Right renal pelvis (tissue), 4 donors: ENCODE measurements at places on chromosomes 16 and 17.

GRCh38 chr16:75263963-75264445 is 12.6 kb upstream of the BCAR1 start:
- DNase-seq: no peak

DNA sequence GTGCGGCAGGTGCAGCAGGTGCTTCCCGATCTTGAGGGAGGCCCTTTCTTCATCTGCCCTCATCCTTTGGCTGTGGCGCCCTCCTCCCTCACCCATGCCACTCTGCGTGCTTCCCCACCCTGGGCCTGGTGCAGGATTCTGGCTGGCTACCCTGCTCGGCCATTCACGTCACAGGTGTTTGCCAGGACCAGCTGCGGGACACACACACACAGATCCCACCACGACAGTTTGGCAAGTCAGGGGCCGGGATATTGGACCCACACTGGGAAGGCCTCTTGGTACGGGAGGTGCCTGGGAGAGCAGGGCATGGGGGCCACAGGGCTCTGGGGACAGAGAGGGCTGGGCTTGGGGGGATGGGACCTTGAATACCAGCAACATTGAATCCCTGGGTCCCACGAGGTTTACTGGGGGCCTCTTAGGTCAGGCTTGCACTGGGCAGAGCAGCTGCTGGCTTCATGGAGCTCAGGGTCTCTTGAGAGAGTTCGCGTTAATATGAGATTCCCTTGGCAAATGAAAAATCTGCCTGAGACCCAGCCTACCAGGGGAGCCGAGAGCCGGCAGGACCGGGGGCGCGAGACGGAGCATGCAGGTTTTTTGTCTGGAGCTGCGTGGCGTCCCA is 15.1 kb downstream of the ADCY7 start:
- DNase-seq: no peak

GRCh38 chr17:45001310-45001709 is 33.2 kb upstream of the C1QL1 start:
- DNase-seq: no peak

DNA sequence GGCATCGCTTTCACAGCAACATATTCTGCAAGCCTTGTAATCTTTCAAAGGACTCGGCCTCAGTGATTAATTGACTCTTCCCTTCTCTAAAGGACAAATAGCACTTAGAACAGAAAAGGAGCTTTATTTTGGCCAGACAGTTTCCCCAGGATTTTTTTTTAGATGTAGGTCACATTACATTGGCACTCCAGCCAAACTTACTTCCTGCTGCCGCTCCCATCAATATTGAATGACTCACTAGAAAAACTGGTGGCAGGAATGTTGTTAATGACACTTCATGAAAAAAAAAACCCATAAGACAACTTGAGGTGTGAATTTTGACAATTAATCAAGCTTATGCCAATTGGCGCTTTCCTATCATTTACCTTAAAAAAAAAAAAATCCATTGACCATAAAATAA is 432.6 kb downstream of the TOX3 start:
- DNase-seq: no peak

GRCh38 chr17:73365301-73365874 is 53.6 kb upstream of the CDC42EP4 start:
- no peak for DNase-seq

- no peak for DNase-seq
Measured at GRCh38 chr16:12087901-12088421, 111.4 kb downstream of the SNX29 start.

GRCh38 chr16:68257906-68258800 is 6.2 kb upstream of the SLC7A6 start:
- DNase-seq: no peak

- DNase-seq: peak; percentile 77
Measured at GRCh38 chr16:70778901-70779309, 22.1 kb downstream of the VAC14 start.

DNA sequence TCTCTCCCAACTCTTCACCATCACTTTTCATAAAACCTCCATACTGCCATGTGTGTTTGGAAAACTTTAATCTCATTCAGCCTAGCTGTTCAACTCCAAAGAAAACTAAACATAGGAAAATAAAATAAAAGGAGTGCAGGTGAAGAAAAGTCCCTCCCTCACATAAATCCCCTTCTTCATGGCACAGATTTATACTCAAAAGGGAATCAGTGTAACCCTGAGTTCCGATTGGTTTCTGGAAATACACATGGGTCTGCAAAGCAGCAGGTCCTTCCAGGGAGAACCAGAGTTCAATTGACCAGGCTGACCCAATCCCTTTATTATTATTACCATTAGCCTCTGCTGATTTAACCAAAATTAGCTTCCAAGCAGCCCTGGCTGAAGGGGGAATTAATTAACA is 8.9 kb upstream of the HOXB2 start:
- no peak for DNase-seq

DNA sequence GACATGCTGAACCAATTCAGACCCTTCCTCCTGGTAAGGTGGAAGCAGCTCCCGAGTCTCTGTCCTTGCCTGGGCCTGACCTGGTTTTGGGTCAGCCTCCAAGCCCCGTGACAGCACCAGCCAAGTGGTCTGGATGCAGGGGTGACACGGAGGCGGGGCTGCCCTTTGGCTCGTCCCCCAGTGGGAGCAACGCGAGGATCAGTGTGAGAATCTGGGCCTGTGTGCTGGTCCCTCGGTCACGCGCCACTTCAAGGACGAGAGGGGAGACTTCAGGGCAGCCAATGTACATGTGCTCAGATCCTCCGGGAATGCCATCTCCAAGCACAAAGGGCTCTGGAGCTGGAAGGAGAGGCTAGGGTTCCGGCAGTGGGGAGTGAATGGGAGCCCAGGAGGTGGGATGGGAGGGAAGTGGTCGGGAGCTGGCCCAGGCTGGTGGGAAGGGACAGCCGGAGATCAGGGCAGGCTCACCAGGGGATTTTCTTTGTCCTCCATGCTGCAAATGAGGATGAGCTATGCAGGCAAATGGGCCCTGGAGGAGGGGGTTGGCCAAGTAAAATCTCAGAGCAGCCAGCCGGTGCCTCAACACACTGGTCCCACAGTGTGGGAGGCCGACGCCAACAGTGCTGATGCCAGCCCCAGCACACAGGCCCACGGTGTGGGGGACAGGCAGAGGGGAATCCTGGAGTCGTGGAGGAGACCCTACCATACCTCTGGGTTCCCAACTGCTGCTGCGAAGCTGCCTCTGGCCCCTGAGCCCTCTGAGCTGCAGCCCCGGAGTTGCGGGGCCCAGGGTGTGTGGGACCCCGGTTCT is 4.2 kb upstream of the NDRG4 start:
- DNase-seq: no peak

- no peak for DNase-seq
Measured at GRCh38 chr16:88924834-88925539, 52.0 kb downstream of the CBFA2T3 start.

GRCh38 chr16:67539271-67539670 is 10.6 kb downstream of the RIPOR1 start:
- no peak for DNase-seq

DNA sequence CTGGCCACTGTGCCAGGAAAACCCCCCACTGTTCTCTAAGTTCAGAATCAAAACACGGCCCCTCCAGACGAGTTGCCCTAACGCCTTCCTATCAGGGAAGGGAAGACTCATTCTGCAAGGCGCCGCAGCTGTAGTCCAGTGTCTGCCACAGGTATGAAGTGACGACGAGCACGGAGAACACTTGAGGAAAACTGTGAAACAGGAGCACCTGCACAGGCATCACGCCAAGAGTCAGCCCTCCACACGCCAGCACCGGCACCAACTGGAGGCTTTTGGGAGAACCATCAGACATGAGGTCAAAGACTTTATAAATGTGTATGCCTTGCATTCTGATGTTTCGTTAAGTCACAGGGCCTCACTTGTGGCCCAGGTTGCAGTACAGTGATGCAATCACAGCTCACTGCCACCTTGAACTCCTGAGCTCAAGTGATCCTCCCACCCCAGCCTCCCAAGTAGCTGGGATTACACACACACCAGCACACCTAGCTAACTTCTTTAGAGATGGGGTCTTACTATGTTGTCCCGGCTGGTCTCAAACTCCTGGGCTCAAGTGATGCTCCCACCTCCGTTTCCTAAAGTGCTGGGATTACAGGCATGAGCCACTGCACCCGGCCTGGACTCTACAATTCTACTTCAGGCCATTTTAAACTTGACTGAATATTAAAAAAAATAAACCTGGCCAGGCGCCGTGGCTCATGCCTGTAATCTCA is 22.9 kb downstream of the KLHDC4 start:
- no peak for DNase-seq

- peak; percentile 91 for DNase-seq
Measured at GRCh38 chr17:7213895-7214299, 5.7 kb downstream of the DLG4 start.

DNA sequence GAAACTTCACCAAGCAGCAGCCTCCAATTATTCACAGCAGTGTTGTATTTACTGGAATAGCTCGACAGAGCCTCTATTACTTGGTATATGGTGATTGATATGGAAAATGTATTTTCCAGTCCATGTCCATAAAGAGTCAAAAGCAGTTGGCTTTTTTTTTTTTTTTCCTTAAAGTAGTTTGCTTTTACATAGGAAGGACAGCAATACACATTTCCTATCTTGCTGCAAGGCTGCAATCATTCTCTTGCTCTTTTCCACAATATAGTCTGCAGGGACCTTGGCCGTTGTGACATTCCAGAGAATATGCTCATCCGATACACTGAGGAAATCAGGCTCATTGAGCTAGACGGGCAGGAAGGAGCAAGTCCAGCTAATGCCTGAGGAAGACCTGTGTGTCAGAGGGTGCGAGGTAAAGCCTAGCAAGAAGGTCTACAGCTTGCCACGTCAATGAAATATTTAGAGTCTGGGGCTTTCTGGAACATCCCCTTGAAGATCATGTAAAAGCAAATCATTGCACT is 131.1 kb downstream of the ENGASE start:
- DNase-seq: no peak

GRCh38 chr17:80703142-80703478 is 158.5 kb downstream of the RPTOR start:
- DNase-seq: no peak

DNA sequence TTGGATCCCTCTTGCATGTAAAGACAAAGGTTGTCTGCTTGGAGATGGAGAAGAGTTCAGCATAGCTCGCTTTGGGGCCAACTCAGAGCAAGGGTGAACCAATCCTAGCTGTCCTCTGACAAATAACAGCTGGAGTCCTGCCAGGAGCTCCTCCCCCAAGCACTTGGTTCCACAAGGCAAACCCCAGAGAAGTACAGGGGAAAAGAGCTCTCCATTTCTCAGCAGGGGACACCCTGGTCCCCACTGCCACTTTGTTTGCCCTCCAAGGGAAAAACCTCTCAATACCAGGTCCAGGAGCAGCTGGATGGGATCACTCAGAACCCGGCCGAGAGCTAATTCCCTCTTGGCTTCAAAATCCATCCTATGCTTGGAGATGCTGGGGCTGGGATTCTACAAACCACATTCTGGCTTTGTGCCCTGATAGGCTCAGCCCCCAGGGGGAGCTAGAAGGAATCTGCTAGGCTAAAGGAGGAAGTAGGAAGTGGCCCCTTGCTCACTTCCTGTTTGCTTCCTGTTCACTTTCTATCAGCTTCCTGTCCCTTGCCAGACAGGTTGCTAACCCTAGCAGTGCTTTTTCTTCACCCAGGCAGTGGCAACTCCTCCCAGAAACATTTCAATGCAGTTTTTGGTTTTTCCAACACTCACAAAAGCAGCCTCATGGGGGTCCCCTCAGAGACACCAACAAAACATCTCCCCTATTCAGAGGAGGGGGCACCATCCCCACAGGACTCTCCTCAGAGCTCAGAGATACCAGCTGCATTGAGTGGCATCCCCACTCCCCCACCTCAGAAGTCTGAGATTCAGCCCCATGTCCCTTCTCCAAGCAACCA is 30.7 kb downstream of the CDRT4 start:
- DNase-seq: no peak

DNA sequence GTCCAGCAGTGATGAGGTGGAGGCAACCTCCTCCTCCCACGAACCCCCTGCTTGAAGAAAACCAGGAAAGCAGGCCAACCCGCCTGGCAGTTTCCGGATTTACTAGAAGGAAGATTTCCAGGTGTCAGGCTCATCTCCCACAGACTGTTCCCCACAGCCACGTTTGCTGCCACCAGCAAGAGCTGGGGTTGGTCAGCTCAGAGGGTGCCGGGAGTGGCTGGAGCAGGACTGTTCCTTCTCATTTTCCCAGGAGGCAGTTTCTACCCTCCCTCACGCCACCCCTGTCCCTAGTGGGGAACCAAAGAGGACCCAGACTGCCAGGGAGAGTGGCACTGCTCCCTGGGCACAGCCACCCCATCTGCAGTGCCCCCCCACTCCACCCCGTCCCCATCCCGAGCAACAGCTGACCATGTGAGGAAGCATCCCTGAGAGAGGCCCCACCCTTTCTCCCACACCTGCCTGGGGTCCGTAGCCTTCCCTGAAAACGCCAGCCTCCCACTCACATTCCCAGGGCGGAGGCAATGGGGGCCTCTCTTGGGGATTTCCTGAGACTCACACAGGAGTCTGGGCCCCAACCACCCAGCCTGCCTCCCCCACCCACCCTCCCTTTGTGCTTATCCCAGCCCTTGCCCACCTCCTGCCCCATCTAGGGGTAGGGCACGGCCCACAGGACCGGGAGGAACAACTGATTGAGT is 5.9 kb downstream of the KRT17 start:
- DNase-seq: no peak

DNA sequence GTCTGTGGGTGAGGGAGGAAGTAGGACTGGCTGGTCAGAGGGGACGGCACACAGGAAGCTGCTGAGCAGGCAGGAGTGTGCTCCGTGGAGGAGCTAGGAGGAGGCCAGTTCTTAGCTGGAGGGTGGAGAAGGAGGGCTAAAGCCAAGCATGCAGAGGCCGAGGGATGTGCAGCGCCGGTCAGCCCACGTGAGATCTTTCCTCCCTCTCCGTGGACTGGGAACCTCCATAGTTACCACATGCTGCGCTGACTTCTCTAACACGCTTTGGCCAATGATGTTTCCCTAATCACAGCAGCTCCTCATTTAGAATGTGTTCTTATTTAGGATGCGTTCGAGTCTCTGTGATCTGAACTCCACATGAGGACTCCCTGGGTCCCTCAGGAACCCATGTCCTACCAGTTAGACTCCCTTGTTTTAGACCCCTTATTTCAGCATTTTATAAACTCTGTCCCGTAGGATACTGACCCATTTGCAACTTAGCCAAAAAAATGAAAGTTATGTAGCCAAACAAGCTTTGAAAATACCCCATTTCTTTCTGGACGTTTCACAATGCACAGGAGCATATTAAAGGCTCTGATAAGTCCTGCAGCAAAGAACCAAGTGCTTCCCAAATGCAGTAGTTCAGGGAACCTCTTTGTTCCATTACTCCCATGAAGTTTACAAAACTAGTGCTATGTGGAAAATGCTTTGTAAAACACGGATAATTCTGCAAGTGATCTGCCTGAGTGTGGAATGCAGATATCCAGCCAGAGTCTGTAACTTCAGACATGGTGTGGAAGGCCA is 51.4 kb downstream of the IRF8 start:
- DNase-seq: no peak
